Pulmonary artery endothelial cell (primary cell): ENCODE measurements at places on chromosomes 3 and 15.

GRCh38 chr3:46405301-46406019 lies 1.4 kb downstream of the CCR5AS start:
- no peak for DNase-seq

DNA sequence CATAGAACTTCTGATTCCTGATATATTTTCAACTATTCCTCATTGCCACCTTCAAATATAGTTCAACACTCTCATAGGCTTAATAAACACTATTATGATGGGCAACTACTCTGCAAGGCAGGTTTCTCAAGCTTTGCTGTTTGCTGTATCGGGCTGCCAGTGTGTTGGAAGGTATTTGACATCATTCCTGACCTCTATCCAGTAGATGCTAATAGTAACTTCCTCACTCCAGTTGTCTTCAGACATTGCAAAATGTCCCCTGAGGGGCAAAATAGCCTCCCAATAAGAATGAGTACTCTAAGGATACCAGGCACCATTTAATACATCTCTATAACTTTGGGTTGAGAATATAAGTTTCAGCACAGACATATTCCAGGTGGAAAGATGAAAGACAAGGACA lies 147.5 kb upstream of the PFN2 start:
- no peak for DNase-seq

- DNase-seq, result no peak
These were observed 60.9 kb upstream of the THSD4 start for GRCh38 chr15:71054286-71054952.

GRCh38 chr3:191026746-191027145 lies 164.3 kb upstream of the GMNC start:
- DNase-seq, result no peak

- DNase-seq, result peak; percentile 68
These were observed at the start of gene ADAMTS9 for GRCh38 chr3:64687781-64688604. Gene ADAMTS9, minus strand, starts transcription at chr3:64688000. Its CDS starts 343 bp downstream, at chr3:64687657.

GRCh38 chr3:160180581-160181216 lies 44.5 kb upstream of the C3orf80 start:
- DNase-seq, result peak; percentile 5

GRCh38 chr15:38263251-38263650 lies 10.6 kb downstream of the SPRED1 start:
- DNase-seq, result no peak

GRCh38 chr15:57319919-57320560 lies 56.3 kb upstream of the CGNL1 start:
- no peak for DNase-seq
